Epithelial cell of prostate (primary cell): ENCODE measurements at places on chromosomes 16 and 17.

GRCh38 chr16:31698901-31699300, 171.2 kb downstream of the AHSP start:
- no peak for DNase-seq

DNA sequence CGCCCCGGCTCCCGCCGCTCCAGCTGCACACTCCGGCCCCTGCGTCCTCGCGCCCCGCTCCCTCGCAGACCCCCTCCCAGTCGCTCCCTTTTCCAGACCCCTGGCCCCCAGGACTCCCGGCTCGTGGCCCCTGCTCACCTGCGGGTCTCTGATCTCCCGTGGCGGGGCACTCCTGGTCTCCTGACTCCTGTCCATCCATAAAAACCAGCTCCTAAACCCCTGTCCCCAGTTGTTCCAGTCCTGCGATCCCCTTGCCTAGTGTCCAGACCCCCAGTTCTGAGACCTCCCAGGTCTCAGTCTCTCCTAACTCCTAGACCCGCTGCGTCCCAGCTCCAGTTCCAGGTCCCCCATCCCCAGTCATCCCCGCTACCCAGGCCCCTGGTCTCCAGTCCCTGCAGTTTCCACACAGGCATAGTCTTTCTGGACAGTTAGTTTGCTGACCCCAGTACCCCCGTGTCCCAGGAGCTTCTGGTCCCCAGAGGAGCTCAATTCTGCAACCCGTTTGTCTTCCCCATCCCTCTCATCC, 379 bp downstream of the SNX29 start:
- DNase-seq, result no peak

DNA sequence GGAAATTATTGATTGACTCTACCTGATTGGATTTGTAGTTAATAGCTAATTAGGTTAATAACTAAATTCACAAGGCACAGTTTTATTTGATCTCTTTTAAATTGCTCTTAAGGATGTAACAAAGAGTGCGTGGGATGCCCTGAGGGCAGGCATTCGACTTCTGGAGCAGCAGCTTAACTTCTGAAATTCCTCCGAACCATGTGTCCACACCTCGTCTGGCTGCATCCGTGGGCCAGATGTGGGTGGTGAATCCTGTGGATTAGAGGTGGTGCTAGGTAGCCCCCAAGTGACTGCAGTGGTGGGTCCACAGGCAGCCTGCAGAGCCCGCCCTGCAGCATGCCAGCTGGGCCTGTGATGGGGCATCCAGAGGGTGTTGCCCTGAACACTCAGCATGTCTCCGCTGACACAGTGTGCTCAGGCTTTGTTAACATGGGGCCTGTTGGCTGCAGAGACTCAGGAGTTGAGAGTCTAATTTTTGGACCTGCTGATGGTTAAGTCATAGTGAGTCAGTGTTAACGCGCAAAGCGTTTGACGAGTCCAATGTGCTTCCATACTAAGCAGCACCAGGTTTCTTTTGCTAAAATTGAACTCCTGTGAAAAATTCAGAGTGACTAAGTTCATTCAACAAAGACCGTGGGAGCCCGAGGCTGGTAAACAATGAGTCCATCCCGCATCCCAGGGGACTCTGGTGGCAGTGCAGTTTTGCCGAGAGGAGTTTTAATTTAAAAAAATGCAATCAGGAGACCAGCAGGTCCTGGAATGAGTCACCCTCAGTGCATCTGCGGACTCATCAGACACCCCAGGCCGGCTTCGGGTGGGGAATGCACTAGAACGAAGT, 3.8 kb upstream of the NPB start:
- DNase-seq, result peak; percentile 39

DNA sequence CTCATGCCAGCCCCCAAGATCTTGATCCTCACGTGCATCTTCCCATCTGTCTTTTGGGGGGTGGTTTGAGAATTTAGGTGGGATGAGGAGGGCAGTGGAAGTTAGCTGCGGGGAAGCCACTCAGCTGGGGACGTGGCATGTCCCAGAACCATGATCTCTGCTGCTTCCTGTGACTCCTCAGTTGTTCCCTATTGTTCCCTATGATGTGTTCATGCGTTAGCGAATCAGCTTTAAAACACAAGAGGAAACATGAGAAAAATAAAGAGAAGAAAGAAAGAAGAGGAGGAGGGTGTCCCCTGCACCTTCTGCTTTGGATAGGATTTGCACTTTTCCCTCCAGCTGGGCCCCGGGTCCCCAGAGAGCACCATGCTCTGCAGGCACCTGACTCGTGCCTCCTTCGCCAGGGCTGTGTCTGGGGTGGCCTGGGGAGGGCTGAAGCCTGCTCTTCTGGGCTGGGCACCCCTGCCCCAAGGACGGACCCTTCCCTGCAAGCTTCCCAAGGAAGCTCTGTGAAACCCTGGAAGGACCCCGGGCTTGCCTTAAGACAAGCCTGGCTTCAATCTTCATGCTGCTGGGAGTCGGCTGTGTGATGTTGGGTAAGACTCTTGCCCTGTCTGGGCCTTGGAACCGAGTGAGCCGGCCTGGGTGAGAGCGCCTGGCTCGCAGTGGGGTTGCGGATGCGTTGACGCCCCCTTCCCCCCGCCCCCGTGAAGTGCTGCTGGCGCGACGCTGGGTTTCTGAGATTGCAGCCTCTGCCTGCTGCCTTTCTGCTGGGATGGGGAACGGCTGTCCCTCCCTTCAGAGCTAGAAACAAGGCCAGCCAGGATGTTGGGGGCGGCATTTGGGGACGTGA, 62.8 kb upstream of the CIBAR2 start:
- DNase-seq, result no peak

DNA sequence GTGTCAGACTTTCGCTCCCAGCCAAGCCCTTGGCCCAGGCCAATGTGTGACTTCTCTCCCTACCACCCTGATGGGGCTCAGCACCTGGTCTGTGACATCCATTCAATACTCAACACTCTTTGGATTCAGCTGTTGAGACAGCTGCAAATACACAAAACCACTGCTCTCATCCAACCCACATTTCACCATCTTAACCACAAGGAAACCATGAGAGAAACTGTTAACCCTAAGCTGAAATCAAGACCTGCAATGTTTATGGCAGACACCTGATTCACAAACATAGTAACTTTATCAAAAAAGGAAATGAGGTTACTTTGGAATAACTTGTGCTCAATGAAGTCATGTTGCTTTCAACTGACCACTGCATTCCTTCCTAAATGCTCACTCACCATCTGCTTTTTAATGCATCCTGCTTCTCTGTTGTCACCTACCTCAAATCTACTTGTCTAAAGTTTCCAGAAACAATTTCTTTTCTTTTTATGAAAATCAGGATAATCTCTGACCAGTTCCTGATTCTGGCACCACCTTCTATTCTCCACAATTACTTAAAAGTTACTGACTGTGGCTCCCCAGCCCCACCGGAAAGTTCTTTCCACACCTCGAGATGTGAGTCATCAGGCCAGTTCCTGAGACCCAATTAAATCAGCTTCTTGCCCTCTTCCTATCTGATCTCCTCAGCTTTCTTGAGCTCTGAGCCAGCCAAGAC, 88.2 kb downstream of the NOG start:
- DNase-seq, result peak; percentile 54

- DNase-seq, result no peak
Measured at GRCh38 chr17:38749223-38750043, 1.3 kb upstream of the PCGF2 start.

DNA sequence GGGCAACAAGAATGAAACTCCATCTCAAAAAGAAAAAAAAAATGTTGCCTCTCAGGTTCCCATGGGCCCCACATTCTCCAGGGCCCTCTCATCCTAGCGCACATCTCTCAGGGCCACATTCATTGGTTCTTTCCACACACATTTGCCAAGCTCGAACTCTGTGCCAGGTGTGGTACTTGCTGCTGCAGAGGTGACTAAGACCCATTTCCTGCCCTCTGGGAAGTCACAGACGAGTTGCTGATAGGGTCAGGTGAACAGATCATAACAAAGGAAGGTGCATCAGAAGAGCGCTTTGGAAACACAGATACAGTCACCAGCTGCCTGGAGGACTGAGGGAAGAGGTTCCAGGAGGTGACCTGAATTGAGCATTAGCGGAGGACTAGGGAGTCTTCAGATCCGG, 1.0 kb downstream of the GSDMA start:
- peak; percentile 94 for DNase-seq

DNA sequence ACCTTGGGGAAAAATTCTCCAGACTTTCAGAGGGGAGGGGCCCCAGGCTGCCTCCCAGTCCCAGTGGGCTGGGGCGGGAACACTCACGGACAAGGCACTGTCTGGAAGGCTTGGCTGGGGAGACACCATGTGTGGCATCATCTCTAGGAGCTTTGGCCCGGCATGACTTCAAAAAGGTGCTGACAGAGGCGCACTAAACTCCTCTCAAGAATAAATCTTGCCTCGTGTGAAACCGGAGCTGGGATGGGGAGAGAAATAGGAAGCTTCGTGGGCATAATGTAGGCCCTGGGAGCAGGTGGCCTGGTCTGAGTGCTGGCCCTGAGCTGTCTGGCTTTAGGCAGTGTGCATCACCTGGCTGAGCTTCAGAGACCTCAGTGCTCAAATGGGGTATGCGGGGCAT, 5.7 kb downstream of the WSCD1 start:
- DNase-seq, result no peak

- peak; percentile 86 for DNase-seq
Measured at GRCh38 chr16:14505846-14506245, 124.2 kb downstream of the PARN start.

GRCh38 chr17:39485555-39485954, 24.3 kb downstream of the CDK12 start:
- peak; percentile 83 for DNase-seq

DNA sequence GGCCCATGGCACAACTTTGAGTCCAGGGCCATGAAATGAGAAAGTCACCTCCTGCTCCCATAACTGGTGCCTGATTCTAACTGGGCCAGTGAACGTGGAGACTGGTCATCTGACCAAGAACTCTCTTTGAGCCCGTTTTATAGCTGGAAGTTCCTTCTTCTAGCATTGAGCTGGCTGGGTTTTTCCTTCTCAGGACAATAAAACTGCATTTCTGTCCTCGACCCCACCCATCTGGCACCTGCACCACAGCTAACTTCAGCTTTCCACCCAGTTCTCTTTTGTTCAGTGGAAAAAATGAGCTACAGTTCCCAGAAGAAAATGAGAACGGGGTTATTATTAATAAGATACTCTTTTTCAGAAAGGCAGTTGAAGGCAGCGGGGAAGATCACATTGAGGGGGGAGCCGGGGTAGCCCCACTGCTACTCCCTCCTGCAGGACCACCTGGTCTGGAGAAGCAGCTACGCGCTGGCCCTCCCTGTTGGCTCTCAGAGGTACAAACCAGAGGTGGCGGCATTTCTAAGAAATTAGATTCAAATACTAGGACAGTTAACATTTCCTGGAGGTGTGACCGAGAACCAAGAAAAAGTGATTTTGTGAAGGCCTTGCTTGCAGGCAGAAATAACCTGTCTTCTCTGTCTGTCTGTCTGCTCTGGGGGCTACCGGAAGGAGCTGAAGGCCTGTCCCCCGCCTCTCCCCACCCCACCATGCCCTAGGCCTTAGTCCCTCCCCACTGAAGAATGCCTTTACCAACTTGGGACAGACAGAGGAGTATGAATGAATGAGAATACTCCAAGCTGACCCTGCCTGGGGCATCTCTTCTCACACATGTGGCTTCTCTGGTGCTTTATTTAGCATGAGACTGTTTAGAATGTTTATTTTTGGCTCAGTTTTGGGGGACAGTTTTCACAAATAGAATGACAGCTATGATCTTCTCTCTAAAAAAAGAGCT, 123.9 kb downstream of the XYLT1 start:
- DNase-seq, result no peak

GRCh38 chr16:82993415-82993814, 366.6 kb downstream of the CDH13 start:
- no peak for DNase-seq

GRCh38 chr17:927611-928461, 51.7 kb downstream of the NXN start:
- no peak for DNase-seq

DNA sequence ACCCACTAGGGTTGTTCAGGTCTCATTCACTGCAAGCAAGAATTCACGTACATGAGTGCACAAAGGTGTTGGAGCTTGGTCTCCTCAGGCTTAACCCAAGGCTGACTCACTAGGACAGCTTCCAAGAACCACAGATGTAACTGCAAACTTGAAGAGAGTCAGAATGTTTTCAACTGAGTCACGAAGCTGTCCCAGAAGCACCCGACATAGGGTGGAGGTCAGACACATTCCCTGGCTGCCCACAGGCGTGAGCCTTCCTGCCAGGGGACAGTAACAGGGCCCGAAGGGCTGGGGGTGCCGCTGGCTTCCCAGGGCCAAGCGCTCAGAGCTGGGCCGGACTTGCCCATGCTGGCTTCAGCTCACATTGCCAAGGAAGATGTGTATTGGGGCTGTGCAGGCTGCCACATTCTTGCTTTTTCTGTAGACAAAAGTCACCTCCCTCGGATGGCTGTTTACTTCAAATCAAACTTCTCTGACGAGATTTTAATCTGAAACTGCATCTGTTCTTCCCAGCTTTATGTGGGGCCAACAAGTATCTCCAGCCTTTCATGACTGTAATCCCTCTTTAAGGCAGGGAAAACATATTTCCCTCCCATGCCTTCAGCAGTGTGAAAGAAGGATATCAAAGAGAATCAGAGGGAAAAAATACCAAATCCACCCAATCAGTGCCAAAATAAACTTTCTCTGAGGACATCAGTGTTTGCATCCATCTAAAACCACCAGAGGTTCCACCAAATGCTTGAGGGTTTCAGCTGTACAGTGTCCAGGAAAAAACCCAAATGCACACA, 14.3 kb downstream of the CMTM3 start:
- DNase-seq, result peak; percentile 83

GRCh38 chr17:10197721-10198508, 491 bp downstream of the GAS7 start:
- DNase-seq, result no peak

GRCh38 chr16:620700-621525, 9.9 kb upstream of the WFIKKN1 start:
- no peak for DNase-seq

GRCh38 chr16:49269201-49269600, 12.4 kb downstream of the CBLN1 start:
- no peak for DNase-seq

GRCh38 chr16:89581861-89582563, 6.5 kb downstream of the CPNE7 start:
- no peak for DNase-seq

GRCh38 chr16:70604407-70605282, 41.7 kb upstream of the IL34 start:
- no peak for DNase-seq

GRCh38 chr17:59513934-59514841, 51.2 kb upstream of the DHX40 start:
- DNase-seq, result peak; percentile 22

DNA sequence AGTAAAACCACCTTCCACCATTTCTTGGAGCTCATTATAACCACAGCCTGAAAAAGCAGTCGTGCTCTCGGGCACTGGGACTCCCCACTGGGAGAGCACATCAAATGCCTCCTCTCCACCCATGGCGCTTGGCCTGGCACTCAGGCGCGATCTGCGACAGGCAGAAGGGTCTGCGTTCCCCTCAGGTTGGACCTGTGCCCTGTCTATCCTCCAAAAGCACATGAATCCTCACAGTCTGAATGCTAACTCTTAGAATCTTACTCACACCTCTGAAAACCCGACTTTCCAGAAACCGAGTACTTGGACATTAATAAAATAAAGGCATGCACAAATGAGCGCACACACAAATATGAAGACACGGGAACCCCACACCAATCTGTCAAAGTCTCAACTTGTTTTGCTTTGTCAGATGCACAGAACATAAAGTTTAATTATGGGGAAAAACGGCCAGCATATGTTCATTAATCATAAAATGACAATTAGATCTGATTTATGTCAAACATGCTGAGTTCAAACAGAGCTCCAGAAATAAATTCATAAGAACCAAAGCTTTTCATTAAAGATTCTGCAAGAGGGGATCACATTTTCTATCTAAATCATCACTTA, 20.5 kb upstream of the FAAP100 start:
- no peak for DNase-seq
